Fibroblast of villous mesenchyme (primary cell): ENCODE measurements at places on chromosomes 6 and 20.

DNA sequence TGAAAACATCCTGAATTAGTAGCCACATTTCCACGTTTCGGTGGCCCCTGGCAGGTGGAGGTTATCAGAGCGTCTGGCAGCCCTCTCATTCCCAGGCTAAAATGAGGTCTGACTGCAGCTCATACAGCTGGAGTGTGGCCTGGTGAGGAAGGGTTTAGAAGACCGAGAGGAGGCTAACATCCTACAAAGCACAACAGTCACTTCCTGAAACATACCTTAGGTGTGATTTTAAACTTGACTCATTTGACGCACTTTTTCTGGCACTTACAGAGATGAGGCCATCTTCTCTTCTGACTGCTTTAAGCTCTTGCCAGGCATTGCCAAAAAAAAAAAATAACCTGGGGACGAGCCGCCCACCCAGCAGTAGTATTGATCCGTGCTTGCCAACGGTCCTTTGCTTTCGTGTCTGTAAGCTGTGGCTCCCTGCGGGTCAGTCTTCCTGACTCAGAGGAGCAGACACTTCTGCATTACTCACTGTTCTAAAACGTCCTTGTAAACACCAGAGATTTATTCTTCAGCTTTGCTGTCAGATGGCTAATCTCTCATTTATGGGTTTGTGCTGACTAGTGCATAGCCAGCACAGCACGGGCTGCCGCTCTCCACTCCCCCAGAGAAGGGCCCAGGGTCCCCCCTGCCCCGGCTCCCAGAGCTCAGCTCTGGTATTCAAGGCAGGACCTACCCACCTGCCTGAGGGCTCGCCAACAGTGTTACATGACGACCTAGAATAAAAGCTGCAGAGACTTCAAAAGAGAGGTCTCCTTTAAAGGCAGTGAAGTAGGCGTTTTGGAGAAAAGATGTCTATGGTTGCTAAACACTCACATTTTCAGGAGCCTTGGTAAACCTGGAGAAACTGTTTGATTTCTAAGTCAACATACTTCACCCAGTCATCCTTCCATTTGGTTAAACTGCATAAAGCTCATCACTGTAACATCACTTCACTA, 78.5 kb upstream of the FRMD1 start:
- DNase-seq, result peak; percentile 95

DNA sequence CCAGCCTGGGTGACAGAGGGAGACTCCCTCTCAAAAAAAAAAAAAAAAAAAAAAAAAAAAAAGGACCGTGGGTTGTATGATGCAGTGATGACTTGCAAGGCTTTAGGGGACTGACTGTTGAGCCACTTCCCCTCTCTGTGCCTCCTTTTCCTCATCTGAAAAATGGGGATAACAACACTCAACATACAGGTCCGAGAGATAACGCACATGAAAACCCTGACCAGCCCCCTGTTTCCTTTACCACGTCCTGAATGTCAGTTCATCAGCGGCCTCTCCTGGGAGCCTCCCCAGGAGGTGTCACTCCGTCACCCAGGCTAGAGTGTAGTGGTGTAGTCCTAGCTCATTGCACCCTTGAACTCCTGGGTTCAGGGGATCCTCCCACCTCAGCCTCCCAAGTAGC, 3.9 kb downstream of the SLA2 start:
- DNase-seq, result no peak

DNA sequence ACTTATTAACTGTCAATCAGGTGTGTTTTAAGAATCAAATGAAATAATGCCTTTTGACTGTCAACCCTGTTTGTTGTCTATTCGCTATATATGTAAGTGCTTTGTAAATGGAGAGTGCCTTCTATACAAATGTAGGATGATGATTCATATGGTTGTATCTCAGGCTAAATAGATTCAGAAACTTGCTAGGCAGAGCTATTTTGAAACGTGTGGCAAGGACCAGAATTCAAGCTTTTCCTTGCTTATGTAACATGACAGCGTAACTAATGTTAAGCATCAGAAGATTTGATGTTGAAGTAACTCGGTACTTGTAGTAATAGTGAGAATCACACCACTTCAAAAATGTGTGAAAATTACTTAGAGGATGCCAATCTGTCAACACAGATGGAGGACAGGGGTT, 3.4 kb downstream of the OGFRL1 start:
- peak; percentile 22 for DNase-seq

DNA sequence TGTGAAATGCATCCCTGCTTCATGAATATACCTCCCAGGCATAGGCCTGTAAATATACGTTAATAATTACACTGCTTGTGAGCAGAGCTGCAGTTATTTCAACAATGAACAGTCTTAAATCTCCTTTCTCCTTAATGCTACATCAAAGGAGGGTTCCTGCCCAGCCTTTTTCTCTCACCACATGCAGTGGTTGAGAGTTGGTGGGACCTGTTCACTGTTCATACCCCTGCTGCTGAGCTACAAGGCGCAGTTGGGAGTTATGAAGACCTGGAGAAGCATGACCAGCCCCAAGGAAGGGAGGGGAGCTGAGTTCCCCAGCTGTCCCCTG, 111.9 kb upstream of the FOXQ1 start:
- no peak for DNase-seq

DNA sequence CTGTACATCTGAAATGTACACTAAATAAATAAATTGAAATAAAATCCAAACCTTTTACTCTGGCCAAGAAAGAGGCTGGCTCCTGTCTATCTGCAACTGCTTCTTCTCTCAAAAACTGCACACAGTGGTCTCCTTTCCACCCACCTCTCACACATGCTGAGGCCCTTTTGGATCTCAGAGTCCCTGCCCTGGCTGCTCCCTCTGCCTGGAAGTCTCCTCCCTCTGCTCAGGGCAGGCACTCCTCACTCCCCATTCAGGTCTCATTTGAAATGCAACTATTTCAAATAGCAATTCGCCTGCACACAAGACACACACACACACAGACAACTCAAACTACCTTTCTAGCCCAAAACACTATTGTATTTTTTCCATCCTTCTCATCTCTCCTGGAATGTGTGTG, 348.8 kb downstream of the PKHD1 start:
- DNase-seq, result no peak

- no peak for DNase-seq
Observed at GRCh38 chr6:3509336-3509735, 52.5 kb upstream of the SLC22A23 start.

- DNase-seq, result no peak
Observed at GRCh38 chr20:21397341-21398108, at the start of gene NKX2-4. Gene NKX2-4 (minus strand): TSS chr20:21397526. CDS start chr20:21397399, 127 bp downstream.

DNA sequence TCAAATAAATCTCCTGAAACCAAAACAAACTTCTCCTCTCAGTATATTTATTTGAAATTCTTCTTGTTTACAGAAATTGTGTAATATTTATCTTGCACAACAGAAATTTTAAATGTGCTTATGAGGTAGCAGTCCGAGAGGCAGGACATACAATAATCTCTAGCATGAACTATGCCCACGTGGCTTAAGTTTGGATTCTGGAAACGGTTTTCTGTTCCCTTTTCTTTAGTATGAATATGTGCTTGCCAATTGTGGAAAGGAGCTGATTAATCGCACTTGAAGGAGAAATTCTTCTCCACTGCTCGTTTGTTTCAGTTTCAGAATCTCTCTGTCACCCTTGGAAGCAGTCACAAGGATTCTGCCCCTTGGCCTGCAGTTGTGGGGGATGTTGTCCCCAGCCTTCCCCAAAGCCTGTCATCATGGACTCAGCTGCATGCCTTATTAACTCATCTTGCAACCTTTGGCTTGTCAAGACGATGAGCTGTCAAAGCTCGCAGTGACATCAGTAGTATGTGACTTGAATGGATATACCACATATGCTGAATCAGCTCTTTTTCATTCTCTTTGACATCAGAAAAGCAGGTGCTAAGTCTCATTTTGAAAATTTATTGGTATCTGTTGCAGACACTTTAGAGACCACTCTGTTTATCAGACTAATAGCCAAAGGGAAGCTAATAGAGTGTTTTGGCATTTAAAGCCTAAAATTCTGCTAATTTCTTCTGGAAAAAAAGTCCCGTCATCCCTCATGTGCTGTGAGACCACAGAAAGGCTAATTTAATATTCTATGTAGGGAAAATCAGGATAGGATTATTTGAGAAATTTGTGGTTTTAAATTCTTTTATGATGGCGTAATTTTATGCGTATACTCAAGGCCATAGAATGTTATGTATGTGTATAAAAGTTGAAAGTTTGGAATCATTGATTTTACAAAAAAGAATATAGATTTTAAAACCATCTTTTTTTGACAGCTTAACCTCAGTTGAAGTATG, 186.8 kb downstream of the ARID1B start:
- peak; percentile 85 for DNase-seq

DNA sequence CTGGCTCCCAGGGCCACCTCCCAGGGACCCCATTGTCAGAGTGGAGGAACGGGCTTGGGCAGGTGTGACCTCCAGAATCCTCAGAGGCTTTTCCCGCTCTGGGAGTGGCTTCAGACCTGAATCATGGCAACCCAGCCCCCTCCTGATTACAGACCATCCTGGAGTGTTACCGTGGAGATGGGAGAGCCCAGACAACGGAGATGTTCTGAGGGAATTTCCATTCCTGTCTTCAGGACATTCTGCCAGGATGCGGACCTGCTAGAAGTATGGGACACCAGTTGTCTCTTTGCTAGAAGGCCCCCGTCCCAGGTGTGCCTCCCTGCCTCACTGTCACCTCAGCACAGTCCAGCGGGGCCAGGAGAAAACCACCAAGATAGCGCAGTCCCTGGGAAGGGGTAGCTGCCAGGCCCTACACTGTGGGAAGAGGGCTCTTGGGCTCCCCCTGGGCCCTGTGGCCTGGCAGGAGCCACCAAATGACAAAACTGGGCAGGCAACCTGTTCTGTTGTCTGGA, 109.9 kb downstream of the PSMB1 start:
- DNase-seq, result no peak
